ENCODE measurements at places on chromosomes 11 and 22. TPM values are rescaled to one million over a fixed set of nuclear protein-coding genes. Genes with fewer than 3 reads are reported as not detected.

DNA sequence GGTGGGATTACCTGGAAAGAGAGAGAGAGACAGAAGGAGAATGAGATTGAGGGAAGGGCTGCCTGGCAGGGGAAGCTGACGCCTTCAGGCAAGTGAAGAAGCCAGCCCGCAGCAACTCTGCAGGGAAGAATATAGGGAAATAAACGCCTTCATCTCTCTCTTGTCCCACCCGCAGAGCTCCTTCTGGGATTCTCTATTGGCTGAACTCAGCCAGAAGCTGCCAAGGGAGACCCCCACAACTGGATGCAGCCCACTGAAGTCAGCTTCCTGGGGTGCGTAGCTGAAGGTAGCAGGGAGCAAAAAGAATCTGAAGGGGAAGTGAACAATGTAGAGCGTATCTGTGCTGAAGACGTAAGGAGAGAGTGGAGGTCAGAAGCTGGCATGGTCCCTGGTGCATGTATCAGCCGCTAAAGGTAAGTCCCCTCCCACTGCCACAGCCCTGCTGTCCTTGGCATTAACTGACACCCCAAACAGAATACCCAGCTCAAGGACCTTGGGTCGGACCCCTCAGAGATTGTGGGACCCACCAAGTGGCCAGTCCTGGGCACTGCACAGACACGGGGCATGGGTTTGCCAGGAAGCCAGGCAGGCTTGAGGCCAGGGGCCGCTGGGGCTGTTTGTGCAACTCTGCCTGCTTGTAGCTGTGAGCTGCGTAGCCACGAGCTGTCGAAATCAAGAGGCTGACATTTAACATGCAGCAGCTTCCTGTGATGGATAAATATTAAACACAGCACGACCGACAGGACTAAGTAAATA lies 469.9 kb downstream of the MN1 start:
- no peak for DNase-seq

GRCh38 chr22:41928593-41929417 lies 2.2 kb upstream of the TNFRSF13C start:
- no peak for DNase-seq

DNA sequence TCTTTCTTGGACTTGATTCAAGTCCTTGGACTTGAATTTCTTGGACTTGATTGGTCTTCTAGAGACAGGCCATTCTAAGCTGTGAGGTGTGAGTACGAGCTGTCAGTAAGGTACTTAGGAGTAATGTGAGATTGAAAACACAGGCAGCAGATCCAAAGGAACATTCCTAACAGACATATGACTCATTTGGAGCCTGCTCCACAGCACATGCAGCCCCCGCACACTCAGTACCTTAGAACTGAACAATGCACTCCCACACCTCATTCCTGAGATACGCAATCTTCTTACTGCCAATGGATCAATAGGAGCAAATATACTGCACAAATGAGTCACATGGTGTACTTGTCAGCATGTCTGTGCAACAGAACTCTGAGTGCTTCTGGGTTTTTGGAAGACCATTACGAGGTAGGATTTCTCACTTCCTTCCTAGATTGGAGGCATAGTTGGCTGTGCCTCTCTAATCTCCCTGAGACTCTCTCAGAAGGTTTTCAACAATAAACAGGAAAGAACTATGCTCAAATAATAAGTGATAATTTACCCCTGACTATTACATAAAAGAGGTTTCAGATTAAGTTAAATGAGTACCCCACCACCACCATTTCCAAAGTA lies 243.1 kb downstream of the KCNA4 start:
- no peak for DNase-seq

DNA sequence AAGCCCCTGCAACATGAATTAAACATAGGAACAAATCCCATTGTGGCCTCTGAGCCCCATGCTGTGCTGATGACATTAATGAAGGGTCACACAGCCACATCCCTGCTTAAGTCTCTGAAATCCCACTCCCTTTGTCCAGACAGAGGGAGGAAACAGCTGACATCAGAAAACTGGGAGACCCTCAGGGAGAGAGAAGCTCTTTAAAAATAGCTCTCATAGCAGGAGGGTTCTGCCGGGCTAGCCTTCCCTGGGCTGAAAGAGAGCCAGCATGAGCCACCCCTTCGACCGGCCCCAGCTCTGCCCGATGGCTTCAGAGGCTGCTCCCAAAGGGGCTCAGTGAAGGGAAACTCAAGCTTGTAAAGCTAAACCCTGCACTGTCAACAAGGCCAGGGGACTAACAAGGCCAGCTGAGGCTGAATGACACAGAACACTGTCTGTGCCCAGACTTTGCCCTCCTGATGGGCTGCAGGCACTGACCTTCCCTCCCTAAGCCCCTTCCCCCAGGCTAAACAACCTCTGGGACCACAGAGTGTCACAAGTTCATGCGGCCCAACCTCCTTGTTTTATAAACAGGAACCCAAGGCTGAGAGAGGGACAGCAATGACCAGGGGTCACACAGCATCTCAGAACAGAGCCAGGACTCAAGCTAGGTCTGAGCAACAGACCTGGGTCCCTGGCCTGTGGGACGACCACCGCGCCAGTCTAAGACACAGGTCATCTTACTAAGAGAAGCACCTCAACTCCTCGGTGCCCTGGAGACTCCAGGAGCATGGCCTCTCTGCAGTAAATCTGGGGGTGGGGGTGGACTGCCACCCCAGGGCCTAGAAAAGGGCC lies 163.8 kb downstream of the CHST1 start:
- DNase-seq = no peak

GRCh38 chr11:2210366-2211112 lies 38.9 kb upstream of the TH start:
- DNase-seq = no peak

- no peak for DNase-seq
Measured at GRCh38 chr11:121351083-121351630, 58.6 kb downstream of the SC5D start.

GRCh38 chr11:108788565-108789199 lies 123.8 kb downstream of the DDX10 start:
- DNase-seq = no peak

GRCh38 chr11:35250192-35250591 lies 111.2 kb downstream of the CD44 start:
- no peak for DNase-seq

DNA sequence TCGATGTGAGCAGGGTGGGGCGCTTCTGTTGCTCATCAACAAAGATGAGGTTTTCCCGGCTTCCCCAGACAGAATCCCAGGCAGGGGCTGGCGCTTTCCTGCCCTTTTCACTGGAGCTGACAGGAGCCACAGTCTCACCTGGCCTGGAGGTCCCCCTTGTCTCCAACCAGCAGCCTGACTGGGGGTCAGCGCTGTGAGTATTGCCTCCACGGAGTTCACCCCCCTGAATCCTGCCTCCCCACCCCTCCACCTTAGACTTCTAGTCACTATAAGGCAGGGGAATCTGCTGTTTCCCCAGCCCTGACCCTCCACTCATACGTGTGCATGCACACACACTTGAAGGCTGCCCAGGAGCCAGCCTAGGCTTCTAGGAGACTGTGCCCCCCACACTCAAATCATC lies 58.8 kb upstream of the LYVE1 start:
- DNase-seq = no peak

DNA sequence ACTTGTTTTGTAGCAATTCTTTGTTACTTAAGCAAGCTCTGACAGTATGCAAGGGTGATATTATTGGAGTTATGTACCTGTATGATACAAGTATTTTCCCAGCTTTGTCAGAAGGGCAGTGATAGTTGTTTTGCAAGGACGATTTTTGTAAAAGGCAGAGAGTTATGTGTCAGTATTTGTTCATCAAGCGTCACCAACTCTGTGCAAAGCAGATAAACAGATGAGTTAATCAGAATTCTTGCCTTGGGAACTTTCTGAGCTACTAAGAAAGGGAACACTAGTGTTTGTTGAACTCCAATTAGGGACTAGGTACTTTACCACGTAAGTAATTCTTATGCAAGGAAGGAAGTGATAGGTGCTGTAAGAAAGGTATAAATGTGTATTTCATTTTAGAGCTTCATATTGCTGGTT lies 1.4 kb downstream of the USP47 start:
- peak; percentile 22 for DNase-seq

- DNase-seq = no peak
Measured at GRCh38 chr11:59069087-59069486, 17.0 kb upstream of the GLYATL1B start.

DNA sequence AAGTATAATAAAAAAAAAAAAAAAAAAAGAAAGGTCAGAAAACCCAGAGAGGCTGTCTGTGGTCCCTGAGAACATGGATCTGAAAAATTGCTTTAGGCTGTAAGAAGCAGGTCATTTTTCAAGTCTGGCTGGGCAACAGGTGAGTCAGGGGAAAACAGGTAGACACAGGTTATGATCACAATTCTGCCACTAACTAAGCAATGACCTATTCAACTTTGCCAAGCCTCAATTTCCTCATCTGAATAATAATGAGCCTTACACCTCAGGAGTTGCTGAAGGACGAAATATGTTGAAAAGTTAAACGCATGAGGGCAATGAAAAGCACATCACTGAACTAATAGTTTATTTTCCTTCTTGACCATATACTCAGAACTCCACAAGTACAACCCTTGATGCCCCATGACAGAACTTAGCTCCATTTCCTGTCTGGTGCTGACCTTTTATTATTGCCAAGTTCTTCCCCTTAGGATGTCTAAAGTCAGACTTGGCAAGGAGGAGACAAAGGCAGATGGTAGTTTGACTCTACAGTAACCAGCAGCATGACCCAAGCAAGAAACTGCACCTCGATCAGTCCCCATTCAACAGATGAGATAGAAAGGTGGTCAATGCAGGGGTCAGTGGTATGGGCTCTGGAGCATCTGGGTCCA lies 93.6 kb downstream of the SYN3 start:
- DNase-seq = no peak

- DNase-seq = no peak
Measured at GRCh38 chr11:45876401-45876800, 9.1 kb upstream of the MAPK8IP1 start.

Gene OVOL1
- under 0.01 TPM for total RNA-seq

Gene THY1
- 15.1 TPM for total RNA-seq

Gene RSF1
- 151 TPM for total RNA-seq

Gene ANO9
- total RNA-seq = not detected
